ENCODE measurements at places on chromosomes 7 and 10.
A peak's percentile ranks its signal among the peaks of the same experiment; 100 is the strongest.

GRCh38 chr7:1665549-1666316 lies 4.3 kb upstream of the ELFN1 start:
- no peak for DNase-seq

DNA sequence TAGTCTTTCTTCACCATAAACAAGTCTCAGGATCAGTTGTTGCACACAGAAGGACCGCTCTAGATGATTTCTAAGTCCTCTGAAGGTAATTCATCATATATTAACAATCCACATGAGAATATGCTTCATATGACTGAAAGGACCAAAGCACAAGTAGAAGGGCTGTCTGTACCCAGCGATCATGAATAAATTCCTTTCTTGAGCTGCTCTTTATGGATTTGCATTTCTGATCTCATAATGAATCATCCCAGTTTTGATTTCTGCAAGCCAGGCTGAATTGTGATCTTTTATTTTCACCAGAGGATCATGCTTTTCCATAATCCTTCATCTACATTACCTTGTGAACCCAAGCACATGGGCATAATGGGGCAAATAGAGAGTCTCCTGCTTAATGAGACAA lies 675.6 kb downstream of the MAGI2 start:
- no peak for DNase-seq

DNA sequence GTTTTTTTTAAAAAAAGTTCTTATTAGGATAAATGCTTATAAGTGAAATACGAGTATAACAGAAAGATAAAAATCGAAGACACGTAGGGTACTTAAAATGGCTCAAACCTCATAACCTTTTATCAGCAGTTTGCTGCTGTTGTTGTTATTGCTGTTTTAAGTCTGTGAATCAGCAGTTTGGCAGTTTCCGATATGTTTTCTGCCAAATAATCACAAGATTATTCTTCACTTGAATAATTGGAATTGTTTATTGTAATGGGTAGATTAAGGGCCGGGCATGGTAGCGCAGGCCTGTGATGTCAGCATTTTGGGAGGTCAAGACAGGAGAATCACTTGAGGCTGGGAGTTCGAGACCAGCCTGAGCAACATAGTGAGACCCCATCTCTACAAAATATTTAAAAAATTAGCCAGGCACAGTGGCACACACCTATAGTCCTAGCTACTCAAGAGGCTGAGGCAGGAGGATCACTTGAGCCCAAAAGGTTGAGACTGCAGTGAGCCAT lies 177.6 kb downstream of the VTI1A start:
- no peak for DNase-seq

DNA sequence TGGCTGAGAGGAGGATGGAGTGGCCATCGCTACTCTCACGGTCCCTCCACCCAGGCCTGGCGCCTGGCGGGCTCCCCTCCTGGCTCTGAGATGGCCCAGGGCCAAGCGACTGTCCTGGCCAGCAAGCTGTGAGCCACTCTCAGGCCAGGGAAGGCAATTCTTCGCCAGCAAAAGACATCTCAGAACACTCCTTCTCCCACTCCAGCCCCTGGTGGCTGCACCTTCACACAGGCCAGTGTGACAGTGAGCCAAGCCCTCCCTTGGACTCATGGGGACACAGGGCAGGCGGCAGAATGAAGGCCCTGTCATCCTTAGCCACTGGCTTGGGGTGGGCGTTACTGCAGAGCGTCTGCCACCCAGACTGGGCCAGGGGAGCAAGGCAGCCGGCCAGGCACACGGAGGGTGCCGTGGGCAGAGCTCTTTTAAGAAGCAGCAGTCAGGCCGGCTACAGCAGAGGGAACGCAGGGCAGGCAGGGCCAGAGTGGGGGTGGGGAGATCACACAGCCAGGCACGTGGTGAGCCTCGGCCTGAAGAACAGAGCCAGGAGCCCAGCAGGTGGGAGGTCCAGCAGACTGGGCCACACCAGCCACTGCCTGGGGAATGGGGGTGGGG lies 14.4 kb downstream of the STK32C start:
- peak; percentile 11 for DNase-seq

DNA sequence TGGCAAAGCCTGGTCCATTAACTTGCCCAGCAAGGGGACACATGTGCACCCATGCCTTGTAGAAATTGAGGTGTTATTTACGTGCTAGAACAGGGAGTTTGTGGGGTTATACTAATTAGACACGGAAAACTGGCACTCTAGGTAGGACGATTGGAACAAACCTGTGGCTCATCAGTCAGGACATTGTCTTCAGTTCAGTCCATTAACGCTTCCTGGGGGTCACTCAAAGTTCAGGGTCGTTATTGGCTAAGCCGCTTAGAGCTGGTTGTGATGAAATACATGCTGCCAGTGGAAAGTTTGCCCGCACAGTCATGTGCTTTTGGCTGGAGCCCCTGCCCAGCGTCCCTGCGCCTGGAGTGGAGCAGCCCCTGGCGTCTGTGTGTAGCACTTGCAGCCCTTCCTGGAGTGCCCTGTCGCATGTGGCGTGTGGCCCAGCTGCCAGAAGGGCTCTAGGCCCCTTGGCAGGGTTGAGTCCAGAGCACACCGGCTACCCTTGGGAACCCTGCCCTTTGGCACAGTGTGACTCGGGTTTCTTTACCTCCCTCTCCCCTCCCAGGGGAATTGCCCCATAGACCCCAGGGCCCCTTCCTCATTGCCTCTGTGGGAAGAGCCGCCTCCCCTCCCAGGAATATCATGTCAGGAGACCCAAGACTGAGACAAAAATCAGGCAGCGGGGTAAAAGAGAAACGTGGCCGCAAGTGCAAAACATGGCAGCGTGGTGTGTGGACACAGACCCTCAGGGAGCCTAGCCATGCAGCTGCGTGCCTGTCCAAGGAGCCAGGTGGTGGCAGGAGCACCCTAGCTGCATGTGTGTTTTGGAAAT lies 9.8 kb downstream of the ZNF775 start:
- DNase-seq, result no peak

DNA sequence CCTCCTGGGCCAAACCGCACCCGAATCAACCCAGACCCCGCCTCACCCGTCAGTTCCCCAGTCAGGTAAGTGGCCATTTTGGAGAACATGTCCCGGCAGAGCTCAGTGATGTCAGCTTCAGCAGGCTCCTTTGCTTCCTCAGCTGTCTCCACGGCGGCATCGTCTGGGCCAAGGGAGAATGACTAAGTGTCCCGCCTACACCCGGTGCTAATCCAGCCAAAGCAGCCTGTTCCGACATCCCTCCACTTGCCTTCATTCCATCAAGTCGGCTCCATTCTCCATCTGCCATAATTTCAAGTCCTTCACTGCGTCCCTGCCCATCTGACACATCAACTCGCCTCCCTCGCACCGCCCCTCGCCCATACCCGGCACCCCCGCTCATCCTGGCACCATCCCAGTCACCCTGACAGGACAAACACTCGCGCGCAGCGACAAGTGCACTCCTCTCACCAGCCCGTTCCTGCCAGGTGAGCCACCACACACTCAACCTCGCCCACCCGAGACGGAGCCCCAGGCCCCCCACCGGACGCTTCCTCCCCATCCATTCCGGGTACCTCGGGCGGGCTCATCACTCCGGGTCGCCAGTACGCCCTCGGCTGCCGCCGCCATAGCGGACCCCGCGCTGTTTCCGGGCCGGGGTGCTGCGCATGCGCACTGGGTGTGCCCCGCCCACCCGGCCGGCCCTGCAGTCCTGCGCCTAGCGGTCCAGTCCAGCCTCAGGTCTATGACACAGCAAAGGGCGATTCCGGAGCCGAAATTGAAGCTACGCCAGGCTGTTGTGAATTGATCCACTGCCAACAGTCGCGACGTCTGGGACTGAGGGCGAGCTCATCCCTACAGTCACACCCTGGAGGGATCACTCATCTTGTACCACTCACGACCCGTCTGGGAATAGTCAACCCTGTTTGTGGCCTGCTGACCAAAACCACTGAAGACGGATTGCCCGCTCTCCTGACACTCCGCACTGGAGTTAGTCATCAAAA lies at the start of gene BLOC1S2:
BLOC1S2 (minus strand) TSS at position 630 of the 983 bp plus-strand sequence; CDS start at position 609, 21 bp downstream.
- peak; percentile 39 for DNase-seq

GRCh38 chr7:29488977-29489376 lies 74.7 kb upstream of the PRR15 start:
- DNase-seq, result no peak
